ENCODE measurements at places on chromosomes 7 and 10.
A peak's percentile ranks its signal among the peaks of the same experiment; 100 is the strongest.

GRCh38 chr10:113712024-113712423 is 32.3 kb downstream of the CASP7 start:
- DNase-seq: no peak

- no peak for DNase-seq
Observed at GRCh38 chr7:44059219-44060090, 5.9 kb downstream of the PGAM2 start.

- DNase-seq: peak; percentile 97
Observed at GRCh38 chr7:7944619-7945282, 23.8 kb upstream of the GLCCI1 start.

DNA sequence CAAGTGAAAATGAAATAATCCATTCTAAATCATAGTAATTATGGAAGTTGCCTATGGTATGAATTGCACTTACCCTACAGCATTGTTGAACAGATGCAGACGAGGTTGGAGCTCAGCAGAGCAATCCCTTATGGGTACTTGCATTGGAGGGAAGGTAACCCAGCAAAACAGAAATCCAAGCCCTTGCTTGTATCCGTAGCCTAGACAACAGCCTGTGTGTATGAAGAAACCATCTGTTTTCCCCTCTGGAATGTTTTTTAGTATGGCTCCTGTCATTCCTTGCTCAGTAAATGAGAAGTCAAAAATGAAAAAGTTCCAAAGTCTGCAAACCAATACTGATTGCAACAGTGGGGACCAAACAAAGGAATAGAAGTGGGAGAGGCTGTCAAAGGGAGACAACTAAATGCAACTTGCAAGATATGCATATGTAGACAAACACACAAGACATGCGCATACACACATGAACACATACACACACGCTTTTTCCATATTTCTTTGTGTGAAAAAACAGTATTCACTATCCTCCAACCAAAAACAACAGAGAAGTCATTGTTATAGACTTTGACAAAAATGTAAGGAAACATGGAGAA is 260.8 kb downstream of the DYNC1I1 start:
- no peak for DNase-seq

- no peak for DNase-seq
Observed at GRCh38 chr10:95262763-95263518, 27.9 kb downstream of the PDLIM1 start.

GRCh38 chr7:149558149-149558861 is 60.7 kb upstream of the ZNF746 start:
- no peak for DNase-seq

- DNase-seq: no peak
Observed at GRCh38 chr10:58028597-58029366, 238.9 kb downstream of the IPMK start.

DNA sequence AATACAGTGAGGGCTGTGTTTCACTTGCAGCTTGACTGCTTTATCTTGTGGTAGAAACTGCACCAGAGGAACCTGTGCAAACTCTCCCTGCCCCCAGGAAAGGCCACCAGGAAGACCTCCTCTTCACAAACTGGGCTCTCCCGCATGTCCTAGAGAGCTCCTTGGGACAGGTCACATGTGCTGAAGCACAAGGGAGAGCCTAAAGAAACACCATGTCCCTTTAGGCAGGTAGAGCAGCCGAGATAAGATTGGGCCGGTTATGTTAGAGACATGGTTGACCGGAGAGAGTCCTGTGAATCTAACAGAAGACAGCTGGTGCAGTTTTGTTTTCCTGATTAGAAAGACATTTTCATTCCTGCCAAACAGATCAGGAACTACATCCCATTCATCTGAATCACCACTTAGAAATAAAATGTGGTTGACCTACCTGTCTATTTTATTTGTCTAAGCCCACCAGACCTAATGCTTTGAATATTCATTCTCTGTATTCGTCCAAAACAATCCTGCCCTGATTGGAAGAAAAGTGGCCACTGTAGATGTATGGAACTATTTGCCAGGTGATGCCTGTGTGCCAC is 224.1 kb downstream of the GLI3 start:
- DNase-seq: no peak

- no peak for DNase-seq
Observed at GRCh38 chr10:70918851-70919530, 30.6 kb upstream of the PCBD1 start.

- DNase-seq: no peak
Observed at GRCh38 chr7:44658979-44659378, 52.6 kb downstream of the OGDH start.

- DNase-seq: peak; percentile 47
Observed at GRCh38 chr7:11343818-11344413, 370.2 kb downstream of the PHF14 start.

DNA sequence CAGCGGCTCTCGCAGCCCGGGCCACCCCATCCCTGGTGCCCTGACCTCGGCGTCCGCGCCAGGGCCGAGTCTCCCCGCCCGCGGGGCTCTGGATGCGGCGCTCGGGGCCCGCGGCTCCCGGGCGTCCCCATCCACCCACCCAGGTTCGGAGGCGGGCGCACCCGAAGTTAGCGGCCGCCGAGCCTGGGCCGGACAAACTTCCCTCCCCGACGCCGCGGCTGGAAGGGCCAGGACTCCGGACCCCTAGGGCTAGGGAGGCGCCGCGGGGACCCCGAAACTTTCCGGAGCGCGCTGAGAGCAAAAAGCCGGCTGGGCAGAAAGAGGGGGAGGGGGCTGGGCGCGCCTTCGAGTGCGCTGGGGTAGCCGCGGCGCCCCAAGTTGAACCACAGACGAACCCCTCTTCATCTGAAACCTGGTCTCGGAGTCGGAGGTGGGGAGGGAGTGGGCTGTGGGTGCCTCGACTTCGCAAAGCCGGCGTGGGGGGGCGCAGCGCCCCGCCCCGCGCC is 3.7 kb upstream of the ELFN1 start:
- no peak for DNase-seq

DNA sequence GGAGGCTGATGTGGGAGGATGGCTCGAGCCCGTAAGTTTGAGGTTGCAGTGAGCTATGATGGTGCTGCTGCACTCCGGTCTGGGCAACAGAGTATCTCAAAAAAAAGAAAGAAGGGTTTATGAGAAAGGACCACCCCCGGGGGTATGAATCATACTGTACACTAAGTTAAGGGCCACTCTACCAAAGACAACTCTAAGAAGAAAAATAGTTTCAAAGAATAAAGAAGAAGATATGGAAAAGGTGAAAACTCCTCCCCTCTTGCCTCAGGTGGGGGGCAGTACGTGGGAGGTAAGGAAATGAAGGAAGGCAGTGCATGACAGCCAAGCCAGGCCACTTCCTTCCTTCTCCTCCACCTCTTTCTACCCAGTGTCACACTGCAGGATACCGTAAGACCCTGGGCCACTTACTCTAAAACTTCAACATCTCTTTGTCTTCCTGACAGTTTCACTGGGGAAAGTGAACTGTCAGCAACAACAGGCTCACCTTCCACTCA is 61.3 kb downstream of the PIP4K2A start:
- DNase-seq: peak; percentile 78

DNA sequence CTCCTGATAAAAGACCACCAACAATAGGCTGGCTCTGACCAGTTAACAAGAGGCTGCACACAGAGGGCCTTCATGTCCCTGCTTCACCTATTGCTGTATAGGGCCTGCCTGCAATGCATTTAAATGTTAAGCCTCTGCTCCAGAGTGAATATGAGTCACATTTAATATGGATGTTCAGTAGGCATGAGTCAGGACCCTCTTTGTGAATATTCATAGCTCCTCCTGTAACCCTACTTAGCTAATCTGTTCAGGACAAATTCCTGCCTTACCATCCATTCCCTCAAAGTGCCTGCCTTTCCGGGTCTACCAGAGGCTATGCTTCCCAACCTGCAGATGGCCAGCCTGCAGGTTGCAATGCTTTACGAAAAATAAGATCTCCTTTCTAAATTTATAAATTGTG is 32.5 kb downstream of the ARHGAP22 start:
- no peak for DNase-seq

DNA sequence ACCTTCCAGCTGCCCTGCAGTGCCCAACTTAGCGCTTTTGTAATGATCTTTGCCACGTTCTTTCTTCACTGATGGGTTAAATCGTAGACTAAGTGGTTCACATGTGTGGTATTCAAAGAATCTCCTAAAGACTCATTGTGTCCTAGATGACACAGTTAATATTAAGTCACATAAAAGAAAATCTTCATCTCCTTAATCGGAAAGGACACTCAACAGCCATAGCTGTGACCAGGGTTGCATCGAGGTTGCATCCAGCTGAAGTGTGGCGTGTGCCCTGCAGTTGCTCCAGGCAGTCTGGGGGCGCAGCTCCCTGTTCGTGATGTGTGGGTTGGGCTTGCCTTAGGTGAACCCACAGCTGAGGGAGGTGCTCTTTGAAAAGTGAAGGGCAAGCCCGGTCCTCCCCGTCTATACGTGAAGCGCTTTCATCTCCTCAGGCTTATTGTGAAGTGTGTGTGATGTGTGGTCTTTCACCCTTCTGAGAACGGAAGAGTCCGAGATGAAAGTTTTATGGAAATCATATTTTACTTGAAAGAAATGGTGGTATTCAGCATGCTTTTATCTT is 122.7 kb downstream of the TRRAP start:
- no peak for DNase-seq

DNA sequence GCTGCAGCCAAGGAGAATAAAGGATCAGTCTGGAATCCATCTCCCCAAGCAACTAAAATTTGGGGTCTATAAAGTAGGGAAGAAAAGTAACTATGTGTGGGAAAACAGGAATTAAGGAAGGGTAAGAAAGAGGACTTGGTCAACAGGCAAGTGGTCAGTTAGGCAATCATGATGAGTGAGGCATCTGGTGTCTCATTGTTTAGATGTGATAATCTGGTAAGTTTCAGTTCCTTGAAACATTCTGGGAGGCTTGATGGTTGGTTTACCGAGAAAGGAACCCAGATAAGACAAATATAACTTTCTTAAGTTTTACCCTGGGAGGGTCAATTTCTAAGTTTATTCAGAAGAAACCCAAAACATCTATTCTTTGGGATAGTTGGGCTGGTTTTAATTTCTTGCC is 22.3 kb downstream of the HYAL4 start:
- DNase-seq: no peak

DNA sequence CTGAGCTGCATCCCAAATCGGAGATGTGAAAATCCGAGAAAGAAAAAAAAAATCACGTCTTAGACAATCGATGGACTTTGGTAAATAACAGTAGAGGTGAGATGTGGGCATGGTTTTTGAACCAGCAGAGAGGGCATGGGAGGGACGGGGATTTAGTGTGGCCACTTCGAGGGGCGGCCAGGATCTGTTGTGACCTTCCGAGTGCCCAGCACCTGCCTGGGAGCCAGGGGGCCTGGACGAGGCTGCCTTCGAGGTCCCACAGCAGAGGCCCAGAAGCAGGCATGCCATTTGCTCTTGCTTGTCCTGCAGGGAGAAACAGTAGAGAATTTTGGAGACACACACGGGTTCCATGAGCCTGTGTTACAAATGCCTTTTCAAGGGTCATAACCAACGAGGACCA is 469.7 kb upstream of the FOXK1 start:
- DNase-seq: no peak

- DNase-seq: no peak
Observed at GRCh38 chr7:141218941-141219340, 145.1 kb downstream of the TMEM178B start.

DNA sequence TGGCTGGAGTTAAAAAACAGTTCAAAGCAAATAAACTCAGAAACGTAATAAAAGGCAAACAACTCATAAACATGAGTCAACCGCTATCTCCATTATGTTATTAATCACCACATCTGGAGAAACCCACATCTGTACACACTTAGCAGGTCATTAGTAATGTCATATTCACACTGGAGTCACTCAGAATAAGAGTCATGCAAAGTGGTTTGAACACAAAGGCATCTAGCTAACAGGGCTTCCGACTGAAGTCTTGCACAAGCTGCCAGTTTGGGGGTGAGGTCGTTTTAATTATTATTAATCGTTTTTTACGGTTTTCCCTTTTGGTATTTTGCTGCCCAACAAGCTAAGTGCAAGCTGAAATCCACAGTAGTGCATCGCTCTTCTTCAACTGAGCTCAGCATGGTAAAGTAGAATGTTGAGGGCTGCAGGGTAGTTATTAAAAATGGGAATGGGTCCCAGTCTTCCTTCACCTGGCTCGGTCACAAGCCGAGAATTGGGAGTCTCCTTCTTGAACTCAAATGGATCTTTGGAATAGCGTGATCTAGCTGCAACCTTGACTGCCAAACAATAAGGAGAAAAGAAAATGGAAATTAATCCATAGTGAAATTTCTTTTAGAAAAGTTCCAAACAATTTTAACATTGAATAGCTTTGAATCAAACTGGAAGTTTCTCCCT is 663.5 kb downstream of the KCNMA1 start:
- no peak for DNase-seq

DNA sequence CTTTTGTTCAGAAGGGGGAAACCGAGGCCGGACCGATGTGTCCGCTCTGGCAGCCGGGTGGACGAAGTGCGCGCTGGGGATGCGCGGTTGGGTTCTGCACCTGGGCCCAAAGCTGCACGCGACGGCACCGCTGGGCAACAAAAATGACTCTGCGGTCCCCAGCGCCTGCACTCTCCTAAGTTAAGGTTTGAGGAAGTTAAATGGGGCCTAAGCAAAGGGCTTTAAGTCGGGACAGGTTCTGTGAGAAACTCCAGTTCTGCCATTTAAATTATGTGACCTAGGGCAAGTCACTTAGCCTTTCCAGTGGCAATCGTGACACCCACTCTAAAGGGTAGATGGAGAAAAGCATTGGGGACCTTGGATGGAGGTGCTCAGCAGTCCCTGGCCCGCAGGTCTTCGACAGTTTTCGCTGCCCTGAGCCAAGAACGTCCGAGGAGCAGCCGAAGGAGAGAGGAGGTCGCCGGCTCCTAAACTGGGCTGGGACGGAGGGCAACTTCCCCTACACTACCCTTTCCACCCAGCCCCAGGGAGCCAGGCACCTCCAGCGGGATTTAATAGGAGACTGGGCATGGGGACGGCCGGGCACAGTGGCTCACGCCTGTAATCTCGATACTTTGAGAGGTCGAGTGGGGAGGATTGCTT is 534 bp upstream of the ACBD5 start:
- DNase-seq: no peak

DNA sequence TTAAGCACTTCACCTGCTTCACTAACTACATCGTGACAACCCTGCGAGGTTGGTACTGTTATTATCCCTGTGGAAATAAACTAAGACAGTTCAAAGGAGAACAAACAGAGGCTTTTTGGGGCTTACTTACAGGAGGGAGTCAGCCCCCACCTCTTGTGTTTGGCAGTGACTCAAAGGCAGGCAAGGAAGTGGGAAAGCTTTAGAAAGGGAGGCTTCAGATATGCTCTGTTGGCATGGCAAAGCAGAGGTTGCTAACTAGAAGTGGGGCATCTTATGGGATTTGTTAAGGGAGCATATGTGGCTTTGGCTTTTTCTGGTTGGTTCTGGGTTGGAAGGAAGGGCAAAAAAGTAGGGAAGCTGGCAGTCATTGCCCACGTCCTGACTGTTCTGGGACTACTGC is 84.8 kb upstream of the AOAH start:
- no peak for DNase-seq

GRCh38 chr10:133264461-133264860 is 12.2 kb downstream of the ADAM8 start:
- peak; percentile 55 for DNase-seq

GRCh38 chr10:22634606-22635459 is 79.5 kb downstream of the PIP4K2A start:
- DNase-seq: no peak
